ENCODE measurements at places on chromosomes 5 and 9.
A peak's percentile ranks its signal among the peaks of the same experiment; 100 is the strongest.

DNA sequence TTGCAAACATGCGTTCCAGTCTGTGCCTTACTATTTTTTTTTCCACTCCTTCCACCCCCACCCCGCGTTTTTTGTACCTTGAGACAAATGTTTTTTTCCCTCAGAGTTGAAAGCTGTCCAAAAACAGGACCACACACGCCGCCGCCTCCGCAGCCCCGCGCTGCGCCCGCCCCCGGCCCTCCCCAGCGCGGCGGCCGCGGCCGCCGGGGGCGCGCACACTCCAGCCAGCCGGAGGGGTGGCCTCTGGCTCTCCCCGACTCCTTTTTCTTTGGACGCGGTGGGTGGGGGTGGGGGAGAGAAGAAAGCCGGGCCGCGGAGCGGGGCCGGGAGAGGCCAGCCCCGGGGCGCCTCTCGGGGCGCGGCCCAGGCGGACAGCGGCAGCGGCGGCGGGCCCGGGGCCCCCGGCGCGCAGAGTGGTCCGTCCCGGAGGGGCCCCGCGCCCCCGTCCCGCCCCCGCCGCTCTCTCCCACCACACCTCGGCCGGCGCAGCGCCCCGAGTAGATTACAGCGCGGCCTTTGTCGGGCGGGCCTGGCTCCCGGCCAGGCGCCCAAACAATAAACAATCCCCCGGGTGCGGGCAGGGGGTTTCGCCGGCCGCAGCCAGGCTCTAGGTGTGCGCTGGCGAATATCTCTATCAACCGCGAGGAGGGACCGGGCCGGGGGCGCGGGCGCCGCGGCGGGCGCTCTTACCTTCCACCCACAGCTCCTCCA lies 10.9 kb downstream of the PTCH1 start:
- no peak for DNase-seq

DNA sequence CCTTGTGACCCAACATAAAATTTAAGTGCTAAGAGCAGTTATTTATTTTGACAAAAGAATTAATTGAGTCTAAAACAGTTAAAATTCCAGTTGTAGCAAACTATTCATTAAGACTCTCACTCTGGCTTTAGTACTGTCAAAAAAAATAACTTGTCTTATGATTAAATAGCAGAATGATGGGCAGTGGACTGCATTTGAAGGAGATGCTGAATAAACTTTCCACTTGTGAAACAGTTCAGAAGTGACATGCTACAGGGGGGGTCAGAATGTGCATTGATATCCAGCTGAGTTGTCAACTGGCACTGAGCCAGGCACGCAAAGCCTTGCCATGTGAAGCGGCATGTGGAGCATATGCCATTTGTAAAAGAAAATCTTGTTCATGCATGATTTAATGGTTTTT lies 76.0 kb downstream of the FCHO2 start:
- no peak for DNase-seq

DNA sequence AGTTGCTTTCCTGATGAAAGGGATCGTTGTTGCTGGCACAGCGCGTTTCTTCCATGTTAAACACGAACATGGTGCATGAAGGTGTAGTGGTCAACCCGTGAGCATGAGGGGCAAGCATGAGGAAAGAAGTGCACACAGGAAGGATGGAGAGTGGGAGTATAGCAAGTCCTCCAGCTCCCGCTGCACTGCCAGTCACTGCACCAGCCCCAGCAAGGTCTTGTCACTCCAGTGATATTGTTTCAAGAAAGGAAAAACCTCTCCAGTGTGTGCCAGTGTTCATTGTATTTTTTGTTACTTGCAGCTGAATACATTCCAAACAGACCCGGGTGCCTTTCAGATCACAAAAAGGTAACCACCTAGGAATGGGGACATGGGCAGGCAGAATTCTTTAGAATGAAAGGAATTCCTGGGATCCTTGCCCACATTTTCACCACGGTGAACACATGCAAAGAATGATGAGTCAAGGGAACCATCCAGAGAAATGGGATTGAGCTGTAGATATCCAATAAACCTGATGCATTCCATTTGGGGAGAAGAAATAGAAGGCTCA lies 186.3 kb downstream of the AOPEP start:
- no peak for DNase-seq

DNA sequence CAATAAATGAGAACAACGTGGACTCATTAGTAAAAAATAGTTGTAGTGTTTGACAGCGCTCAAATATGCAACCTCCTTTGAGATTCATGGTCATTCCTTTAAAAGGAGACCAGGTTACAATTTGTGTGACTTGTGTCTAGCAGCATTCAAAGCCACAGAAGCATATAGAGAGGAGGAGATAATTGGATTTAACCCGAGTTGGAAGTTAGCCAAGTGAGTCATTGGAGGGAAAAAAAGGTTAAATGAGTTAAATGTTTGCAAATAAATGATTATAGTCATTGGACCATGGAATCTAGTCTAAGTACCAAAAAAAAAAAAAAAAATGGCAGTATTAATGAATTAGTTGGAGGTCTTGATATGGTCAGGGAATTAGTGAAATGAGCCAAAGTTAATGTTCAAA lies 90.9 kb downstream of the ITGA1 start:
- no peak for DNase-seq

- no peak for DNase-seq
These were observed 664.9 kb upstream of the WWC1 start for GRCh38 chr5:167626341-167627123.

- no peak for DNase-seq
These were observed 6.5 kb downstream of the ZNF462 start for GRCh38 chr9:106869458-106869857.

DNA sequence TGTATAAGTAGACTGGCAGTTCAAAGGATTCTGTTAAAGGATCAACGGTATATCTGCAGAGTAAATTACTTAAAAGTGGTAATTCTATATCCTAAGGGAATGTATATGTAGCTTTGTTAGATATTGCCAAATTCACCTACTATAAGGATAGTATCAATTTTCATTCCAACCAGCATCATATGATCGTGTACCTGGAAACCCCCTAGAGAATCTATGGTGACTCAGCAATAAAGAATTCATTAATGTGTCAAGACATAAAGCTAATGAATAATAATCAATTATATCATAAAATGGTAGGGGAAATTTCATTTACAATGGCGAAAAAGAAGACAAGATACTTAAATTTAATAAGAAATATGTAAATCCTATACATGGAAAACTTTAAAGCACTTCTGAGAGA lies 234.1 kb upstream of the ACTBL2 start:
- DNase-seq: no peak

- DNase-seq: no peak
These were observed 56.7 kb downstream of the PCDH1 start for GRCh38 chr5:141821430-141821925.

- DNase-seq: no peak
These were observed 120.8 kb upstream of the SLC27A6 start for GRCh38 chr5:128844354-128844923.

GRCh38 chr9:71670121-71670520 lies 98.2 kb downstream of the CEMIP2 start:
- no peak for DNase-seq

- DNase-seq: no peak
These were observed 449.4 kb upstream of the CDH10 start for GRCh38 chr5:25094219-25094618.

DNA sequence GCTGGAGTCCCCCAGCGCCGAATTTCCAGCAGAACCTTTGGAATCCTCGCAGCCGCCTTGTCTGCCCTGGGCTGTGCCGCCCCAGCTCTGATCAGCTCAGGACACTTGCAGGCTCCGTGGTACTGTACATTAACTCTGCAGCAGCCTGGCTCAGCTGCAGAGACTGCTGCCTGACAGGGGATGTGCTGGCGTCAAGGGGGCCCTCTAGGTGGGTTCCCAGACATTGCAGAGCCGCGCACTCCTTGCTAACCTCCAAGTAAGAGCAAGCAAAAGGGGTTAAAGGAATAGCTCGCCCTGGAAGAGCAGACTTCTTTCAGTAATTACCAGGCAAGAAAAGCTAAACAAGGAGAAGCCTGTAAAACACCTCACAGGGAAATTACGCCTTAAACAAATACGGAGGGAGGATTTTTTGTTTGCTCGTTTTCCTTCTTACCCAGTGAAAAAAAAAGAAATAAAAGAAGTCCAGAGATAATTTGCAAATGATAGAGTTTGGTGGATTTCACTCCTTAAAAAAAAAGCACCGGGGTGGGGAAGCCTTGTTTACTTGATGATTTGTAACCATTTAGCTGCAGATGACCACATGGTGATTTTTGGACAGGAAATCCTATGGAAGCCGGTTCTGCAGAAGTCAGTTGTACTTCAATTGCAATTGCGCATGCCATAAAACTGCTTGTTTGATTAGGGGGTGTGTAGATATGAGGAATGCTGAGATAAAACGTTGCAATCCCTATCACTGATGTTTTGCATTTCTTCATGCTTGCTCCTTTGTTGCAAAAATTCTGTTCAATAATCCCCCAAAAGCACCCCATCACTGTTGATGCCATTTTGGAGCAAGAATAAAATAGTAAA lies 305.8 kb downstream of the PDE4D start:
- peak; percentile 78 for DNase-seq

All from NCI-H1436 treated with DMSO at 0.1 percent for 48 hours (cell line).